Caki2 (cell line): ENCODE measurements at places on chromosomes 3 and 15. TPM values are rescaled to one million over a fixed set of nuclear protein-coding genes. Genes with fewer than 3 reads are reported as not detected.

DNA sequence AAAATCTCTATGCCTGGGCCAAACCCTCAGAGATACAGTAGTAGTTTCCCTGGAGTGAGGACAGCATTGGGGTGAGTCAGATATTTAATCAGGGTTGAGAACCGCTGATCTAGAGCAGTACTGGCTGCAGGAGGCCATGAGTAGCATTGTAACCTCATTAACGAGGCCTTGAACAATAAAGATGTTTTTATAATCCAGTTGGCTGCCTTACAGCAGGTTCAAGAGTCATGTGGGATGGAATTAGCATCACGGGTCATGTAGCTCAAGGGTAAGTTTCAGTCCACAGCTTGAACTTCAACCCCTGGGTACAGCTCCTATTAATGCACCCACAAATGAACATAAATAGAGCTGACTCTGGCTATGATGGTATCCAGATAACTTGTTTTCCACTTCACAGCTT is 5.1 kb downstream of the HPS3 start:
- DNase-seq = peak; percentile 68

GRCh38 chr15:76260246-76260938 is 50.9 kb downstream of the ETFA start:
- no peak for DNase-seq

- DNase-seq = peak; percentile 80
These were observed 45.1 kb upstream of the PLXND1 start for GRCh38 chr3:129651435-129652202.

DNA sequence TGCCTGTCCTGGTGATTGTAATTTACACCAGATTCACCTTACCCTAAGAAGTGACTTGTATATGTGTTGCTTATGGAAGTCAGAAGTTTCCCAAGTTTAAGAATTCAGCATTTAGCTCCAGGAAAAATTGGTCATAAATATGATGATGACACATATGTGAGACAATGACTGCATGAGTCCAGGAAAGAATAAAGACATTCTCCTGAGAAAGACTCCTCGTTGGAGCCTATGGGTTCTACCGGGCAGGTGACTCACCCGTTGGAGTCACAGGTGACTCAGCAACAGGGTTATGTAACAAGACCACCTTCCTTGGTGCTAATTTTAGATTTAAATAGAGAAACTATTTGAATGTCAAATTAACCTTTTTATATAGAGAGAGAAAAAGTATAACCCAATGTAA is 662.4 kb downstream of the FHIT start:
- peak; percentile 30 for DNase-seq

- DNase-seq = no peak
These were observed 178.2 kb upstream of the GOLIM4 start for GRCh38 chr3:168273917-168274316.

DNA sequence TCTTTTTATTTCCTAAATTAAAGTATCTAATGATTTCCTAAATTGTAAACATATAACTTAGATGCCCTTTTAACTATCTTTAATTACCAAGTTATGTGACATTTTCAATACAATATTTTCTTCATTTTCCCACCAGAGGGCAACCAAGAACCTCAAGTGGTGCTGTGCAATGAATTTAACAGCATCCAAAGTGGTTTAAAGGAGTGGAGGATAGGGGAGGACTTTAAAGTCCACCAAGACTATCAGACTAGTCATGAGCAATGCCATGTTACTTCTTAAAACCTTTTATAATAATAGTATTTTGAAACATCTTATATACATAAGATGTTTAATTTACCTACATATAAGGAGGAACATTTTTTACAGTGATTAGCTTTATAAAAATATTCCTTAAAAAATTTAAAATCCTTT is 74.4 kb downstream of the DLG1 start:
- peak; percentile 22 for DNase-seq

- DNase-seq = no peak
These were observed 19.0 kb downstream of the SQOR start for GRCh38 chr15:45653702-45654424.

GRCh38 chr3:64221571-64222257 is 3.6 kb downstream of the PRICKLE2 start:
- no peak for DNase-seq

- DNase-seq = no peak
These were observed 27.8 kb downstream of the GAP43 start for GRCh38 chr3:115651087-115651486.

MCTP2 gene
- total RNA-seq = 3.5 and 13.0 TPM in 2 replicates

DNA sequence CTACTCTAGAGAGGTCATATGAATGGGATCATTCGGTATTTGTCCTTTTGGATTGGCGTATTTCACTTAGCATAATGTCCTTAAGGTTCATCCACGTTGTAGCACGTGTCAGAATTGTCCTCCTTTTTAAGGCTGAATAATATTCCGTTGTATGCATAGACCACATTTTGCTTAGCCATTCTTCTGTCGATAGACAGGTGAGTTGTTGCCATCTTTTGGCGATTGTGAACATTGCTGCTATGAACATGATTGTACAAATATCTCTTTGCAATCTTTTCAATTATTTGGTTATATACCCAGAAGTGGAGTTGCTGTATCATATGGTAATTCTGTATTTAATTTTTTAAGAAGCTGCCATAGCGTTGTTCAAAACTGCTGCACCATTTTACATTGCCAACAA is 52.4 kb upstream of the GOLGA8J start:
- DNase-seq = no peak

- peak; percentile 83 for DNase-seq
These were observed 68.8 kb downstream of the CTNNB1 start for GRCh38 chr3:41267975-41268640.

DNA sequence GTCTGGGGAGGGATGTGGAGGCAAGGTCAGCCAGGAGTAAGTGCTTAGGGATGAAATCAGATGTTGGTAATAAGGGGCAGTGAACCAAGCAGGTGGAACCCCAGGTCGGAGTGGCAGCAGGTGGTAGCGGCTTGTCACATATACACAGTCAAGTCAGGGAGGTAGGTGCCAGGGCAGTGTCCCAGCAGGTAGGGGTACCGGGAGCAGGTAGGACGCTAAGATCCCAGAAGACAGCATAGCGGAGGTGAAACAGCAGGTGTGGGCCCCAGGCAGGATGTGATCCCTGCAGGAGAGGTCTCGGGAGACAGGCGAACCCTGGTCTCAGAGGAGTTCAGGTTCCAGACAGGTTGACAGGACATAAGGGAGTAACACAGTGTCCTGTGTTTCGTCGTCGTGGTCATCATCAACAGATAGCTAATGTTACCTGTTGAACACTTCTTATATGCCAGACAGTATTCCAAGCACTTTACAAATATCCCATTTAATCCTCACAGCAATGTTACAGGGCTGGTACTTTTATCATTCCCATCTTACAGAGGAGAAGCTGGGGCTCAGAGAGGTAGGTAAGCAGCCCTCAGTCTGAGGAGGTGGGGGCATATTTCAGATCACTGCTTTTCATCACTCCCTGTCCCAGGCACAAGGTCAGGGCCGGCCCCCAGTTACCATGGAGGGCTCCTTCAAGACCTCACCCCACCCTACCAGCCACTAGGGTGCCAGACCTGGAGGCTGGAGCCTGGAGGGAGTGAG is 241.6 kb downstream of the UACA start:
- no peak for DNase-seq

OXTR gene
- 0.61 and 1.6 TPM in 2 replicates for total RNA-seq

SMCO1 gene
- not detected in 2 replicates for total RNA-seq

DNA sequence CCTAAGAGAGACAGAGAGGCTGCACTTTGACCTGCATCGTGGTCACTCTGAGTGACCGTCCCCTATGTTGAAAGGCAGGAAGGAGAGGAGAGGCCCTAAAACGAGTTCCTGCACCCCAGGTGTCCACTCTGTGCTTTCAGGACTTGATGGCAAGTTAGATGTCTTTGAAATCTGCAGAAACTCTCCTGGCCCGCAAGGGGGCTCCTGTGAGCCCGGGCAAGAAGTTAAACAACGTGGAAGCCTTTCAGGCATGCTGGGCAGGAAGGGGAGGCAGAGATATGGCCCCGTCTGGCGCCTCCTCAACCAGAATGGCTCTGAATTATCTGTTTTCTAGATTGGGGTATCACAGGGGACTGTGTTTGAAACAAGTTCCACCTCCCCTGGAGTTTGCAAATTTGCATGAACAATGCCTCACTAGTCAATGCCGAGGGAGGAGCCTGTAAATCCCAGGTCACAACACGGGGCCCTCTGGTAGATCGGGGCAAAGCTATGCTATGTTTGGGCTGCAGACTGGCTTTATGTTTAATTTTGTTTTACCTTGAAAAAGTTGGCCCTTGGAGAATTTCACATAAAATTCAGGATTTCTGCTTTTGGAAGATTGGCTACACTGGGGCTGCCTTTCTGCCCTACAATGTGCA is 9.8 kb downstream of the CTXND1 start:
- no peak for DNase-seq

DNA sequence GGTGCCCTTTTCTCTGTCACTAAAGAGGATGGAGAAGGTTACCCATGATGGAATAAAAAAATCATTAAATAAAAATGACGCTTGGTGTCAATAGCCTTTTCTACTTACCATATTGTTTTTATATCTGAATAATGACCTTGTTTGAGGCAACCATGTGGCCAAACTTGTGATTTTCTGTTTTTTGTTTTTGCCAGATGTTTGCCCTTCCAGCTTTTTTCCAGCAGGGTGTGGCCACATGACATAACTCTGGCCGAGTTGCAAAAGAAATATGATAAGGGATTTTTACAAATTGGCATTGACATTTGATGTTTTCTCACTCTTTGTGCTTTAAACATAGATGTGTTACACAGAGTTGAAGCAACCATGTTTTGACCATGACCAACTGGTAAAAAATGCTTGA is 39.7 kb upstream of the EPHA3 start:
- no peak for DNase-seq

DNA sequence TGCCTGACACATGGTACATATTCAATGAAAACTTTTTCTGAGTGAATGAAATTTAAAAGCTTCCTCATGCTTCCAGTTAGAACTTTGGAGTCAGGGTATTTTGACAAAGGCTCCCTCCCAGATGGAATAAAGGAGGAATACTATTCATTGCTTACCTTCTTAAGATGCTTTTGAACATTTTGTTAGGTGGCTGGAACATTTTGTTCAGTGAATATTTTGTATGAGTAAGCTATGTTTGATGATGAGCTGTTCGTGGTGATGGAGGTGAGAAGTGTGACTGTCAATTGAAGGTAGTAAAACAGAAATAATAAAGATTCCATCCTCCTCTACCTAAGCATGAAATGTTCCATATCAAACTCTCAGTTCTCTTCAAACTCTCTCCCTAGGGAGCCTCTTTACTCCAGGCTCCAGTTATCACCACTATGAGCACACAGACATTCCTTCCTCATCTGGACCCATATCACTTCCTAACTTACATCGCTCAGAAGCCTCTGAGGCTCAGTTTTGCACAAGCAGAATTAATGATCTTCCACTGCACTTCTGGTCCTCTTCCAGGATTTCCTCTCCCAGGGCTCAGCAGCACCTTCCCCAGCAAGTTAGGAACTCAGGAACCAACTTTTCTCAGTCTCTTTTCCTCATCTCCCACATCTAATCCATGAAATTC is 2.5 kb upstream of the AQP9 start:
- DNase-seq = no peak

DNA sequence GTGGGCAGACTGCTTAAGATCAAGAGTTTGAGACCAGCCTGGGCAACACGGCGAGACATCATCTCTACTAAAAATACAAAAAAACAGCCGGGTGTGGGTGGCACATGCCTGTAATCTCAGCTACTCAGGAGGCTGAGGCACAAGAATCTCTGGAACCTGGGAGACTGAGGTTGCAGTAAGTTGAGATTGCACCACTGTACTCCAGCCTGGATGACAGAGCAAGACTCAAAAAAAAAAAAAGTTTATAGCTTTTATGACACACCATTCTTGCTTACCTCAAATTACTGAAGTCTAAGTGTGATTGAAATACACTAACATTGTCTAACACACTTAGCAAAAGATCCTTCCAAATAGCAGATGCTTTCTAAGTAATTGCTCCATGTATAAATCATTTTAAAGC is 207.6 kb downstream of the STAG1 start:
- DNase-seq = no peak

KIF15 gene
- total RNA-seq = 9.8 and 22.5 TPM in 2 replicates

CCDC191 gene
- total RNA-seq = 0.14 and 0.23 TPM in 2 replicates

- no peak for DNase-seq
These were observed 47.5 kb upstream of the PPP2R3A start for GRCh38 chr3:135917927-135918597.
